NCI-H187 treated with DMSO at 0.1 percent for 48 hours (cell line): ENCODE measurements at places on chromosomes 2 and 18.

- DNase-seq = no peak
Measured at GRCh38 chr2:54724560-54725342, 1.3 kb downstream of the EML6 start.

DNA sequence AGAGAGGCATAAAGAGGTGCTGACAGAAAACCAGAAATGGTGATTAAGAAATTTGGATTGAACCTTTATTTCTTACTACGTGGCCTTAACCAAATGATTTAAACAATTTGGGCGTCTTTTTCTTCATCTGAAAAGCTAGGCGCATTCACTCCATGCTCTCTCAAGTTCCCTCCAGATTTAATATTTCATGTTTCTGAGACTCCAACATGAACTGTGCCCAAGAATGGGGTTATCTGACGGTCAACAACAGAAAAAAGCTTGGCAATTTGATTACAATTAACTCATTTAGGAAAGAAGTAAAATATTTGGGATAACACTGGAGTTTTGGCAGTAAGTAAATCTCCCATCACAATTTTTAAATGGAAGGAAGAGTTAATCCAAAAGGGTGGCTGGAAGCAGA is 345.4 kb downstream of the ARHGAP15 start:
- no peak for DNase-seq

DNA sequence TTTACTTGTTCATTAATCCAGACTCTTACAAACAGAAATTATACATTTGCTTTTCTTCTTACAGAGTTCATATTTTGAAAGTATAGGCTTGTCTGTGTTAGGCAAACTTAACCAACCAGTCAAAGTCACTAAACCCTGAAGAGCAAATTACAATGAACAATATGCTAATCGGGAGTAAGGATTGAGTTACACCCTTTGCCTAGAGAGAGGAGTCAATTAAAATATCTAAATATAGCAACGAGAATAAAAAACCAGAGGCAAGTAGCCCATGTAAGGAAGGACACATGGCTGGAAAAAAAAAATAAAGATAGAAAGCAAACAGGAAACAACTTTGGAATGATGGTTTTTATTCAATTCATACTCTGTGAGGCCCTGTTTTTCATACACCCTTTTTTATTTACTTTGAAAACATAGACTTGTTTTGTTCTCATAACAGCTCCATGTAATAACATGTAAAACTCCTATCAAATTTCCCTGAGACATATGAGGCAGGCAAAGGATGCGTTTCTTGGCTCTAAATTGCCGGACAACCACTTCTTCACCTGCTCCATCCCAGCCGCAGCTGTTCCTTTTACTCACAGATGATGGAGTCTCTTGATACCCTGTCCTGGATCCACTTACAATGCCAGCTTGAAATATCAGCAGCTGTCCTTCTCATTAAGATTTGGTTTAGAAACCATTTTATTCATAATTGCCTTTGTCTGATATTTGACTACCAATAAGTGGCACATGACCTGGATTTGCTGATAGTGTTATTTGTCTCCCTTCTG is 767.7 kb upstream of the GCFC2 start:
- peak; percentile 6 for DNase-seq

GRCh38 chr2:72149556-72150156 is 2.0 kb upstream of the CYP26B1 start:
- no peak for DNase-seq

DNA sequence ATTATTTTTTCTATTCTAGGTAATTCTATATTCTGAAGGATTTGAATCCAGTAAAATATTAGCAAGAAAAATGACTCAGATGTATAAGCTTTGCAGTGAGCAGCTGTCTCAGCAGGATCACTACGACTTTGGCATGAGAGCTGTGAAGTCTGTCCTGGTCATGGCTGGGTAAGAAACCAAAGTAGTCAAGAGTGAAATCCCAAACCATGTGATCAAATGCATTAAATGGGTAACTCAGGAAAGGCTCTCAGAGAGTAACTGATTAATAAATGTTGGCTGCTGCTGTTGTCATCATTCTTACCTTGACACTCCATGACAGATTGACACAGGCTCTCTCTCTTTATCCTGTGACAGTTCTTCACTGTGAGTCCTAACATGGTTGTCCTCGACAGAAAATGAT is 124.1 kb downstream of the DNAH6 start:
- DNase-seq = no peak

DNA sequence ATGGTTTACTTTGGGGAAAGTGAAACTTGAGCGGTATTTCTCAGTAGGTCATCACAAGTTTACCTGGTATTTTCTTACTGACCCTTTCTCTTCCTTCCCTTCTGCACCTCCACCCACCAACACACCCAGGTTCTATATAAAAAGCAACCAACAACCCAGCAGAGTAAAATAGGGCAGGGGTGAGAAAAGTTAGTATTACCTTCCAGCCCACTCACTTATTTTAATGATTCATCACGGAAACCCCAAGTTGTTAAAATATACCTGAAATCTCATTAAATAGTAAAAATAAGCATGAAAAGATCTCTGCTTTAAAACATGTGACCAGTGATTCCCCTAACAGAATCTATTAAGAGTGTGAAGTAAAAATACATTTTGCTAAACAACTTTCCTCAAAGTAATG is 306.1 kb downstream of the ZEB2 start:
- DNase-seq = no peak

GRCh38 chr2:155033652-155034051 is 335.2 kb downstream of the KCNJ3 start:
- no peak for DNase-seq

- DNase-seq = no peak
Measured at GRCh38 chr2:237618449-237618848, 8.9 kb upstream of the LRRFIP1 start.

- no peak for DNase-seq
Measured at GRCh38 chr18:48632676-48633257, 93.9 kb downstream of the CTIF start.

DNA sequence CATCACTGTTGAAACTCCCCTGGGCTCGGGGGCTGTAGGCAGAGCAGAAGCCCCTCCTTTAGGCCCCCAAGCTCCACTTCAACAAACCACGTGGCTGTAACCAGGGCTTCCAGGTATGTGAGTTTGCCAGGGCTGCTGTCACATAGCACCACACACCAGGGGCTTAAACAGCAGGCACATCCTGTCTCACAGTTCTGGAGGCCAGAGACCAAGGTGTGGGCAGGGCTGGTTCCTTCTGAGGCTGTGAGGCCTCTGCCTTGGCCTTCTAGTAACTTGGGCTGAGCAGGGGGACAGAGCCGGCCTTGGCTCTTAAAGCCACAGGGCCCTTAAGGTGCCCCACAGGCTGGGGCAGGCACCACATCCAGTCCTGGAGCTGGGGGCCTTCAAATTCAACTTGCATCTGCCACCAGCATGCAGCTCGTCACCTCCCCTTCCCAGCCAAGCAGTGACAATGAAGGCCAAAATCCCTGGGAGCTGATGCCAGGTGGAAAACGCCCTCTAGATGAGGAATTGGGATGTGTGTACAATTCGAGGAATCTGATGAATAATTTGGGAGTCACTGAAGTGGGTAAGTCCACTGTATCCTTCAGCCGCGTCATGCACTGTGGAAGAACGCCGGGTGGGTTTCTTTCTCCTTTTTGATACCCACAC is 104.2 kb upstream of the ODC1 start:
- no peak for DNase-seq

DNA sequence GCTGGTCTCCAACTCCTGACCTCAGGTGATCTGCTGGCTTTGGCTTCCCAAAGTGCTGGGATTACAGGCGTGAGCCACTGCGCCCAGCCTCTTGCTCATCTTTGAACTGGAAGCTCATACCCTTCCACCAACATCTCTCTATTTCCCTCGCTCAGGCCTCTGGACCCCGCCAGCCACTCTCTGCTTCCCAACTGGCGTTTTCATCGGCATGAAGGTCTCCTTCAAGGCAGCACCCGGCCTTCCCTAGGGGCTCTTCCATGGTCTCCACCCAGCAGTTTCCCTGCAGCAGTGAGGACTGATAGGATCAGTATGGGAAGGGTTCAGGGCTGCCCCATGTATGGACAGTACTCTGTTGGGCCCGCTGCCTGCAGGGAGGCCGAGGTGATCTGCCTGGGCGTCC is 65.8 kb upstream of the HS6ST1 start:
- no peak for DNase-seq

DNA sequence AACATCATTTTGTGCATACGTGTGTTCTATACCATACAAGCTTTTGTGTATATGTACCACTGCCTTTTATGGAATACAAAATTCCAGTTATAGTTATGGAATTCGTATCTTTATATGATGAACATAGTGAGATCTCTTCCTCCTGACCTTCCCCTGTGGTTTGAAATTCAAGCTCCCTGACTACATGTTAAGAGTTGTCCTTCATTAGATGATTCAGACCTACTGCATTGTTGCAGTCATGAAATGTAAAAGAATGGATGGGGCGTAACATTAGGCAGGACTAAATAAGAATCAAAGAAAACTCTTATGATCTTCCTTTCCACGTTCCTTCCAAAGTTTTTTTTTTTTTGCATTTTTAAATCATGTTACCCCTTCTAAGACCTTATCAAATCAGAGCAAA is 107.1 kb downstream of the UNC80 start:
- DNase-seq = no peak

DNA sequence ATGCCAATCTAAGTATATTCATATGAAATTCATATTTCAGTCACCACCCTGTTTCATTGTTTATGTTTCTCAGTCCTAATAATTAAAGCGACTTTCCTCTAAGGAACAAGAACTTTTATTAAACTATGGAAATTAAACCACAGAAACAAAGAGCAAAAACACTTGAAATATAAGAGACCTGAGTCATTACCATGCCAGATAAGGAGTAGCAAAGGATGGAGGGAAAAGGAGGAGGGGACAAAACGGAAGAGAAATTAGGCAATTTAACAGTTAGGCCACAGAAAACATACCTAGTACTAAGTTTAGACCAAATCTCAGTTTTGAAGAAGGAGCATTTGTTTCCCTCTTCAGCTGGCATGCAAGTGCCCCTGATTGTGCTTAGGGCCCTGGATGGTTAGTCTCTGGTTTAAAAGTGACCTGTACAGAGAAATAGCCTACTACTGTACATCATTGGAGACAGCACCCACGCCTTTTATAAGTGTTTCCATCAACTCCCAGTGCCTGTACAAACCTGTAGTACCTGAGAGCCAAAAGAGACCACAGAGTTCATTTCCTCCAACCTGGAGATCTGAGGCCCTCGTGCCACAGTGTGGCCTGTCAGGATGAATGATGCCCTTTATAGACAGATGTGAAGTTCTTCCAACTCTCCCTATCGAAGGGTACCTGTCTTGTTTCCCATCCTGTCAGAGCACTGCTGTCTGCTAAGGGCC is 74.5 kb downstream of the SPATS2L start:
- peak; percentile 43 for DNase-seq

DNA sequence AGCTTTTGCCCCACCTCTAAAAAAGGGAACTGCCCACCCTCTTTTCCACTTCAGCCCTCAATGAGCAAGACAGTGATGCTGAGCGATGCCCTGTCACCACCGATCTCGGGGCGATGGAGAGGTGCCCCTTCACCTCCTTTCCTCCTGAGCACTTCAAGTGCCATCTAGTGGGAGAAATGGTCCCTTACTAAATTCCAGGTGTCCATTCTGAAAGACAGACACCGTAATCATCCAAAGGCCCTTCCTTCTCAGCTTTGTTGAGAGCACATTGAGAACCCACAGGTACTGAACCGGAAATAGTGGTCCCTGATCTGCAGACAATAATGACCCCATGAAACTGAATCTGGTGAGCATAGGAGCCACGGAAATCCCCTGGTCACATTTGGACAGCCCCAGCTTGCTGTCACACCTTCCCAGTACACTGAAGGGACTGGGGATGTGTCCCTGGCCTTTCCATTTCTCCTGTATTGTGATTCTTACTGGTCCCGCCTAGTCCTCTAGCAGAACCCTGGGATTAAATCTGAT is 38.5 kb downstream of the KCTD18 start:
- no peak for DNase-seq

DNA sequence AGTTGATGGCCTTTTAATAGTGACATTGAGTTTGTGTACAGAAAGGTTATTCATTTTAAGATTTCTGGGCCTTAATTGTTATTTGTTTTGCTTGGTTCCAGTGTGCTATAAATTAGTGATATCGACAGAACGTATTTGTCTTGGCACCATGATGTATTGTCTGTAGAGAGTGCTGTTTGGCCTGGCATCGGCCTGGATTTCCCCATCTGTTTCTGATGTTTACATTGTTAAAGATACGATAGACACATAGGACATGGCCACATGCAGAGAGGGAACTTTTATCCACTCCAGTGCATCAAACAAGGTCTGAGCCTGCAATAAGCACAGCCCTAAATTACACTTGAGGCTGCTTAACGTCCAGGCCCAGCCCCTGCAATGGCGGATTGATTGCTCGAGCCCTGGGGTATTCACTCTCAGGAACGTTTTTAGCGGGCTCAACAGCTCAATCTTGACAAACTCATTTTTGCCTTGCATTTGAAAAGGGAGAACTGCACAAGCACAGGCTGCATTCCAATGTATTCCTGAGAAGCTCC is 144.7 kb downstream of the SLC4A3 start:
- peak; percentile 28 for DNase-seq

- no peak for DNase-seq
Measured at GRCh38 chr2:20931346-20931745, 108.4 kb upstream of the LDAH start.

DNA sequence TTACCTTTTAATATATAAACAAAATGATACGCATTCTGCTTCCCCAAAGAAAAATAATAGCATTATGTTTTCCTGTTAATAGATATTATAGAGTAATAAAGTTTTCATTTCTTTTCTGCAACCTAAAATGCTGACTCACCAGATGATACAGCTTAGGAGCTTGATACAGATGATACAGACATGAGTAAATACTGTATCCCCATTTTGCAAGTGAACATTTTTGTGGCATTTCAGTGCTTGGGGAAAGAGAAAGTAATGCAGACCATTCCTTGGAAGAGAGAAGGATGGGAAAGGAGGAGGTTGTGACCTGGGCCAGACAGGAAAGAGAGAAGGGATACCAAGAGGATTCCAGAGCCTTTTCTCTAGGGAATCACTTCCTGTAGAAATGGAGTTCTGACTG is 97.5 kb upstream of the FSHR start:
- DNase-seq = no peak

GRCh38 chr18:79819064-79819967 is 21.6 kb downstream of the KCNG2 start:
- no peak for DNase-seq

DNA sequence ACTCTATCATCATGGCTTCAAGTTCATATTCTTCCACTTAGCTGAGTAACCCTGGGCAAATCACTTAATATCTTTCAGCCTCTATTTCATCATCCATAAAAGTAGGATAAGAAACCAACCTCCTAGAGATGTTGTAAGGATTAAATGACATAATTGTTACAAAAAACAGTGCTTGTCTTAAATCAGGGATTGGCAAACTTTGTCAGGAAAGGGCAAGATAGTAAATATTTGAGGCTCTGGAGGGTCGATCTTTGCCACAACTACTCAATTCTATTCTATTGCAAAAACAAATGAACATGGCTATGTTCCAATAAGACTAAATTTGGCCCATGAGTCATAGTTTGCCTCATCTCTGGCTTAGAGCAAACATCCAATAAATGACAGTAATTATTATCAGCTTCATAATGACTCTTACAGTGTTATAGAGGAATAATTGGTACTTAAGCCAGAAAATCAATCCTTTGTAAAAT is 184.7 kb downstream of the SATB2 start:
- DNase-seq = no peak
